ENCODE measurements at places on chromosomes 7 and 10.
A peak's percentile ranks its signal among the peaks of the same experiment; 100 is the strongest.

DNA sequence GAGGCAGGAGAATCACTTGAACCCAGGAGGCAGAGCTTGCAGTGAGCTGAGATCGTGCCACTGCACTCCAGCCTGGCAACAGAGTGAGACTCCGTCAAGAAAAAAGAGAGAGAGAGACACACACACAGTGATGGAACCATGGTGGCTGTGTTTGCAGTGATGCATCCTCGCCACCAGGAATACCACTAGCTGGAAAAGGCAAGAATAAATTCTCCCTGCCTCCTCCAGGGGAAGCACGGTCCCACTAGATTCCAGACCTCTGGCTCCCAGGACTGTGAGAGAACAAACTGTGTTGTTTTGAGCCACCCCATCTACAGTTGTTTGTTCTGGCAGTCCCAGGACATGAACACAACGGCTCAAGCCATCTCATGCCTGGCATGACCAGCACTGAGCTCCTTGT, 320.3 kb upstream of the FOXK1 start:
- DNase-seq: no peak

- no peak for DNase-seq
These were observed 80.6 kb upstream of the NAMPT start for GRCh38 chr7:106365252-106366005.

GRCh38 chr10:62196528-62196927, 72.1 kb downstream of the RTKN2 start:
- no peak for DNase-seq

DNA sequence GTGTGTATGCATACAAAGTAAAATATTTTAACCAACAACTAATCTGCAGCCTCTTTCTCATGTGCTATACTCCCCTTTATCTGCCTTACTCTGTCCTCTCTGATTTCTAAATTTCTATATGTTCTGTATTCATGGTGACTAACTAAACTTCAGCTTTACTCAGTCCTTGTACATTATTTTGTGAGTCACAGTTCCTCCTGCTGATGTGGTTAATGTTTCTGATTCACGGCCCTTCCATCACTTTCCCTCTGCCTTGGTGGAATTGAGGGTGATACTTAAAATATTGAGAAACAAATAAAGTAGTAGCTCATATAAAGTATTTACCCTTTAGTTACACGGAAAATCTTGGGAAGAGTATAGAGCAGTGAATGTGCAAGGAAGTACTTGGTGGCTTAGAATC, 899.1 kb upstream of the ZWINT start:
- no peak for DNase-seq

- DNase-seq: no peak
These were observed 25.2 kb downstream of the IMMP2L start for GRCh38 chr7:111537134-111537533.

DNA sequence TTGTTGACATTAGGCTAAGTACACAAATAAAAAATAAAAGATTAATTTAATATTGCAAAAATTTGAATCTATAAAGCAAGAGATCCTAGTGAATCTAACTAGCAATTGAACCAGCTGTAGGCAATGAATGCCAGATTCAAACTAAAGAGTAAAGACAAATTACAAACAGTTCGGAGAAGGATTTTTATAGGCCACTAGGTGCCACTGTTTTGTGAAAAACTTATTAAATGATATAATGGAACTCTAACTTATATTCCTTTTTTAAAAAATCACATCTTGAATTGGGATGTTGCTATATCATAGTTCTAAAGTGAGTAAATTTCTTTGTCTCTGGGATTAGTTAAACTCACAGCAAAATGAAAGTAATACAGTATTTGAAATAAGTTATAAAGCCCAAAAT, 39.1 kb upstream of the GNAI1 start:
- no peak for DNase-seq

DNA sequence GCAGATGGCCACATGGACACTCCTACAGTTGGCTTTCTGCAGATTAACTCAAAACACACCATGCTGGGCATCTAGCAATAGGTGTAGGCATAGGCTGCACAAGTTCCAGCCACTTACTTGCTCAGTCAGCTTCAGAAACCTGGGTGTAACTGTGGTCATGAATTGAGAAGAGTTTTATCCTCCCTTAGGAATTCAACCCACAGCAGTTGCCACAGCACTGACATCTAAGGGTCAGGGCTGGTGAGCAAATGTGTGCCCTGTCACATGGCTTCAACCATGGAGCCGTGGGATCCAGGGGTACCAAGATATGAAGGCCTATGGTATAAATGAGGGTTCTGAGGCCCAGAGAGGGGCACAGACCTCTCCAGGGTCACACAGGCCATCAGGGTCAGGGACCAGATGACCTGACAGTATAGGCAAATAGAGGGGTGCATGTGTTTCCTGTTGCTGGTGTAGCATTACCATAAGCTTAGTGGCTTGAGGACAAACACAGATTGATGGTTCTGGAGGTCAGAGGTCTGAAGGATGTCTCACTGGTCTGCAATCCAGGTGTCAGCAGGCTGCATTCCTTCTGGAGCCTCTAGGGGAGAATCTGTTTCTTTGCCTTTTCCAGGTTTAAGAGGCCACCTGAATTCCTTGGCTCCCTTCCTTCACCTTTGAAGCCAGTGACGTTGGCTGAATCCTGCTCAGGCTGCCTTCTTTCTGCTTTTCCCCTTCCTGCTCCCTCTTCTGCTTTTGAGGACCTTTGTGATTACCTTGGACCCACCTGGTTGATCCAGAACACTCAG, 24.1 kb downstream of the MINDY4 start:
- DNase-seq: peak; percentile 89

- peak; percentile 60 for DNase-seq
These were observed 43.4 kb upstream of the OPTN start for GRCh38 chr10:13056456-13057077.

GRCh38 chr7:156466955-156467625, 173.5 kb upstream of the RNF32 start:
- DNase-seq: peak; percentile 12

DNA sequence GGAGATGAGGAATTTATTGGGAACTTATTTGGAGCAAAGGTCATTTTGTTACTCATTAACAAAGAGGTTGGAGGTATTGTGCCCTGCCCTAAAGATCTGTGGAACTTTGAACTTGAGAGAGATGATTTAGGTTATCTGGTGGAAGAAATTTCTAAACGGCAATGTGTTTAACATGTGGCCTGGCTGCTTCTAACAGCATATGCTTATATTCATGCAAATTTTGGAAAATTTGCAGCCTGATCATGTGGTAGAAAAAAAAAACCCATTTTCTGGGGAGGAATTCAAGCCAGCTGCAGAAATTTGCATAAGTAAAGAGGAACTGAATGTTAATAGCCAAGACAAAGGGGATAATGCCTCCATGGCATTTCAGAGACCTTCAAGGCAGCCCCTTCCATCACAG, 10.7 kb upstream of the PANK1 start:
- DNase-seq: no peak

DNA sequence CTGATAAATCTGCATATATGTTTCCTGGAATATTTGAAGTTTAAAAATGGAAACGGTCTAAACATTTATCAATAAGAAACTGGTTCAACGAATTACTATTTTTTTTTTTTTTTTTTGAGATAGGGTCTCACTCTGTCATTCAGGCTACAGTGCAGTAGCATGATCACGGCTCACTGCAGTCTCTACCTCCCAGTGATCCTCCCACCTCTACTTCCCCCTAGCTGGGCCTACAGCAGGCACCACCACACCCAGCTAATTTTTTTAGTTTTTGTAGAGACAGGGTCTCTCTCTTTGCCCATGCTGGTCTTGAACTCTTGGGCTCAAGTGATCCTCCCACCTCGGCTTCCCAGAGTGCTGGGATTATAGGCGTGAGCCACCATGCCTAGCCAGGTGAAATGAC, 68.3 kb downstream of the UBE2H start:
- no peak for DNase-seq

- DNase-seq: no peak
These were observed 246.1 kb downstream of the REEP3 start for GRCh38 chr10:63767138-63767801.

GRCh38 chr7:151320263-151320845, 21.3 kb upstream of the NUB1 start:
- DNase-seq: peak; percentile 32

DNA sequence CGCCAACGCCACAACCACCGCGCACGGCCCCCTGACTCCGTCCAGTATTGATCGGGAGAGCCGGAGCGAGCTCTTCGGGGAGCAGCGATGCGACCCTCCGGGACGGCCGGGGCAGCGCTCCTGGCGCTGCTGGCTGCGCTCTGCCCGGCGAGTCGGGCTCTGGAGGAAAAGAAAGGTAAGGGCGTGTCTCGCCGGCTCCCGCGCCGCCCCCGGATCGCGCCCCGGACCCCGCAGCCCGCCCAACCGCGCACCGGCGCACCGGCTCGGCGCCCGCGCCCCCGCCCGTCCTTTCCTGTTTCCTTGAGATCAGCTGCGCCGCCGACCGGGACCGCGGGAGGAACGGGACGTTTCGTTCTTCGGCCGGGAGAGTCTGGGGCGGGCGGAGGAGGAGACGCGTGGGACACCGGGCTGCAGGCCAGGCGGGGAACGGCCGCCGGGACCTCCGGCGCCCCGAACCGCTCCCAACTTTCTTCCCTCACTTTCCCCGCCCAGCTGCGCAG, 424 bp downstream of the EGFR start:
- peak; percentile 73 for DNase-seq

DNA sequence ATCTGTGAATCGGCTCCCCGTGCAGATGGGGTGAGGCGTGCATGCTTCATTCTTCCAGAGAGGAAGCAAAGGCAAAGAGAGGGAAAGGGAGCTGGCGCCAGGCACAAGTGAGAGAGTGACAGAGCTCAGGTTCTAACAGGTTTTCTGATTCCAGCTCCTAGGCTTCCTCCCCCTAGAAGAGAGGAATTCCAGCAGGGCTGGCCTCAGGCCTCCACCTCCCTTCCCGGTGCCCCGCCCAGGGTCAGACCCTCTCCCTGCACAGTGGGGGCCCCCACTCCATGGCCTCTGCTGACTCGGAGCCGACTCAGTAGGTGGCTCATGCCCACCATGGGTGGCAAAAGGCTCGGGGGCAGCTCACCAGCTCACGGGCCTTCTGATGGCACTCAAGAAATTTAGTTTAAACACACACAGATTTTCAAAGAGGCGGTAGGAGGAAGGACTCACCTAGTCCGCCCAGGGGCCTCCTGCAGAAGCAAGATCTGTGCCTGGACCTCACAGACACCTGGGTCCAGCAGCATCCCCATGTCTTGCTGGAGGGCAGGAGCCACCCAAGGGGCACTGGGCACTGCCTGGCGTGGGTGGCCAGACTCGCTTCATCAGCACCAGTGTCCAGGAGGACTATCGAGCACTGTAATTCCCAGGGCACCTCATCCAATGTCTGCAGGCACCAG, 183.5 kb downstream of the MAD1L1 start:
- no peak for DNase-seq

GRCh38 chr7:45407730-45408408, 166.3 kb upstream of the ADCY1 start:
- DNase-seq: no peak

GRCh38 chr7:2521952-2522591, 2.5 kb downstream of the LFNG start:
- no peak for DNase-seq

GRCh38 chr7:103348452-103348851, 1.0 kb downstream of the PSMC2 start:
- DNase-seq: no peak

DNA sequence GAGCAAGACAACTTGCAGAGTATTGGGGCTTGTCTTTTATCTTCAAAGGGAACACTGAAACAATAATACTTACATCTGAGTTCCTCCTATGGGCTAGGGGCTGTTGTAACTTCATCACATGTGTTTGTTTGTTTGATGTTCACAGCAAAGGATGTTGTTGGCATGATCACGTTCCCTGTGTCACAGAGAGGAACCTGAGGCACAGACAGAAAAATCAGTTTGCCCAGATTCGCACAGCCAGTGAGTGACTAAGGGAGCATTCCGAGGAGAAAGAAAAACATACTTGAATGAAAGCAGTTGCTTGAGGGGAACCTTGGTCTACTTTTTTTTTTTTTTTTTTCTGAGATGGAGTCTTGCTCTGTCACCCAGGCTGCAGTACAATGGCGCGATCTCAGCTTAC, 87.2 kb upstream of the PFKP start:
- no peak for DNase-seq

GRCh38 chr7:48213226-48213625, 42.0 kb downstream of the ABCA13 start:
- DNase-seq: no peak

DNA sequence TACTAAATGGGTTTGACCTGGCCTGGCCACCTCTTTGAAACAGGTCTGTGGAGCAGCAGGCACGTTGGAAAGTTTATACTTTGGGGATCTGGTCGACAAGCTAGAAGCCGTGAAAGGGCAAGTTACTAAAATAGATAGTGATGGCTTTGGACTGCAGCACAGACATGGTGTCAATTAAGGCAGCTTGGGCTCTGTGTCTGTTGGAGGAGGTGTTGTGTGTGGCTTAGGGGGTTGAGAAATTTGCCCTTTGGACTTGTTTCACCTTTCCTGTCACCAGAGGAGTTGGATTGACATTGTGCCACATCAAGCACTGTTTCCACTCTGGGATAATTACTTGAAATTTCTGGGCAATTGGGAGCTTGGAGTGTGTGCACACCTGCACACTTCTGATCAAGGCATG, 251.8 kb upstream of the MKI67 start:
- no peak for DNase-seq

- DNase-seq: no peak
These were observed 56.9 kb downstream of the ZNF92 start for GRCh38 chr7:65430344-65431186.

- DNase-seq: no peak
These were observed 333.4 kb downstream of the SH2D4B start for GRCh38 chr10:80871083-80871482.

- DNase-seq: peak; percentile 73
These were observed 3.4 kb downstream of the INHBA start for GRCh38 chr7:41699516-41699915.

GRCh38 chr10:42809676-42810075, 27.1 kb downstream of the BMS1 start:
- DNase-seq: no peak

DNA sequence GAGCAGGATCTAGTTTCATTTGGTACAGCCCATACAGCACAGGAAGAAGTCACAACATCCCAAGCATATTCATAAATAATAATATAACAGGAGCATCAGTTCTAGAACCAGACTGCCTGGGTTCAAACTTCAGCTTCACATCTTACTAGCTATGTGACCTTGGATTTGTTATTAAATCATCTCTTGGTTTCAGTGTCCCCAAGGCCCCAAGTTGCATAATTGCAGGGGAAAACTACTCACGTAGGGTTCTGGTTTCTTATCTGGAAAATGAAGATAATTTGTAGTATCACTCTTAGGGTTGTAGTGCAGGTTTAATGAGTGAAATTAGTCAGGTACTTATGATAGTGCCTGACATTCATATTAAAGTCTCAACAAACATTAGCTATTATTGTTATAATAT, 5.5 kb upstream of the IQUB start:
- no peak for DNase-seq

GRCh38 chr10:90914992-90915765, 5.7 kb downstream of the ANKRD1 start:
- DNase-seq: no peak

GRCh38 chr10:58647376-58648112, 134.9 kb downstream of the BICC1 start:
- no peak for DNase-seq

DNA sequence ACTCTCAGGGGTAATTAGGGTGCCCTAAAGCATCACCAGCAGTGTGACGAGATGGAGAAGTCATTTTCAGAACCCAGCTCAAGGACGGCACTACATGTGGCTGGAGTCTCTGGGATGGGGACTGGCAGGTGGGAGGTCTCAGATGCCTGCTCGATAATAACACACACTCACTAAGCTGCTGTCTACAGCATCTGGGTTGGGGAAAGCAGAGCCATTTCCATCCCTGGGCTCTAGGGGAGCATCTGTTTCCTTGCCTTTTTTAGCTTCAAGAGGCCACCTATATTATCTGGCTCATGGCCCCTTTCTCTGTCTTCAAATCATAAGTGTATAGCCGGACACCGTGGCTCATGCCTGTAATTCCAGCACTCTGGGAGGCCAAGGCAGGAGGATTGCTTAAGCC, 79.6 kb downstream of the SH3PXD2A start:
- no peak for DNase-seq
